ENCODE measurements at places on chromosomes 7 and 10. TPM values are rescaled to one million over a fixed set of nuclear protein-coding genes. Genes with fewer than 3 reads are reported as not detected.

GRCh38 chr10:15661574-15661973 lies 58.1 kb downstream of the ITGA8 start:
- peaks cover 12% of the 10 kb centered on the region for H3K27me3 ChIP-seq
- H3K4me1 ChIP-seq: no peaks in the 10 kb centered on the region
- H3K36me3 ChIP-seq: no peaks in the 10 kb centered on the region
- H3K4me3 ChIP-seq: no peak overlapping the region
- H3K27ac ChIP-seq: no peak overlapping the region

DNA sequence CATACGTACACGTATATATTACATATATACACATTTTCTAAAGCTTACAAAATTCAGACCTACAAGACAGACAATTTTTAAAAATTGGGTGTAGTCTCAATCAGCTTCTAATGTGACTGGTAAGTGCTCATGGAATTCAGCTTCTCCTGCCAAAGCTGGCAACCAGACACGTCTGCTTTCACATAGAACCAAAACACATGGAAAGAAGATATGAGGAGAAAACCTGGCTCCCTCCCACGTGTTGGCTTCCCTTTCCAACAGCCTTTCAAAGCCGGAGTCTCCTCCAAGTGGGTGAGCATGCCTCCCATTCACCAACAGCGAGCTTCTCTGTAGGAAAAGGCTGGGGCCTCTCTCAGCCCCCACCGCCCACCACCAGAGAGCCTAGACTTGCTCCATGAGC lies 33.4 kb downstream of the CDCA7L start:
- peak; percentile 63 for DNase-seq
- H3K27ac ChIP-seq: peak overlapping the region; percentile 96
- peaks cover 47% of the 10 kb centered on the region for H3K4me1 ChIP-seq
- H3K27me3 ChIP-seq: peaks cover 2% of the 10 kb centered on the region
- H3K4me3 ChIP-seq: peak overlapping the region; percentile 84

COL13A1 gene
- total RNA-seq: 39.4 TPM

OGDHL gene
- 0.05 TPM for total RNA-seq

GRCh38 chr7:80411621-80412020 lies 100.2 kb downstream of the GNAT3 start:
- DNase-seq: no peak
- no peak overlapping the region for H3K4me3 ChIP-seq
- H3K27me3 ChIP-seq: no peaks in the 10 kb centered on the region
- H3K27ac ChIP-seq: 0 out of 2 replicates have a peak overlapping the region, but pooled peaks have one; percentile 2
- peaks cover 45% of the 10 kb centered on the region for H3K4me1 ChIP-seq

AGR3 gene
- not detected for total RNA-seq

DNA sequence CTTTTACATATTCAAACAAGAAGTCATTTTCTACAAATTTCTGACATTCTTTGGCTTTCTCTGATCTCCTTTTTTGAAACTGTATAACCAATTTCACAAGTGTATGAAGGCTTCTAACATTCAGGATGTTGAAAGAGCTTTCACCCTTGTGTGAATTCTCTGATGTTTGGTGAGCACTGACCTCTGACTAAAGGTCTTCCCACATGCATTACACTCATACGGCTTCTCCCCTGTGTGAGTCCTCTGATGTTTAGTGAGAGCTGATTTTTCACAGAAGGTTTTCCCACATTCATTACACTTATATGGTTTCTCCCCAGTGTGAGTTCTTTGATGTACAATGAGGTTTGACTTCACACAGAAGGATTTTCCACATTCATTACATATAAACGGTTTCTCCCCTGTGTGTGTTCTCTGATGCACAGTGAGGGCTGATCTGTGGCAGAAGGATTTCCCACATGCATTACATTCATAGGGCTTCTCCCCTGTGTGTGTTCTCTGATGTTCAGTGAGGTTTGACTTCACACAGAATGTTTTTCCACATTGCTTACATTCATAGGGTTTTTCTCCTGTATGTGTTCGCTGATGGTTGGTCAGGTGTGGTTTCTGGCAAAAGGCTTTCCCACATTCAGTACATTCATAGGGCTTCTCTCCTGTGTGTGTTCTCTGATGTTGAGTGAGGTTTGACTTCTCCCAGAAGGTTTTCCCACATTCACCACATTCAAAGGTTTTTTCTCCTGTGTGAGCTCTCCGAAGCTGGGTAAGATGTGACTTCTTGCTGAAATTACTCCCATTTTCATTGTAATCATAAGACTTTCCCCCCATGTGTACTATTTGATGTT lies 25.7 kb downstream of the ZNF248 start:
- H3K27ac ChIP-seq: no peak overlapping the region
- H3K36me3 ChIP-seq: peaks cover 97% of the 10 kb centered on the region
- no peaks in the 10 kb centered on the region for H3K27me3 ChIP-seq
- H3K4me3 ChIP-seq: no peak overlapping the region
- H3K4me1 ChIP-seq: no peaks in the 10 kb centered on the region
- DNase-seq: no peak

KLF14 gene
- total RNA-seq: not detected

DNA sequence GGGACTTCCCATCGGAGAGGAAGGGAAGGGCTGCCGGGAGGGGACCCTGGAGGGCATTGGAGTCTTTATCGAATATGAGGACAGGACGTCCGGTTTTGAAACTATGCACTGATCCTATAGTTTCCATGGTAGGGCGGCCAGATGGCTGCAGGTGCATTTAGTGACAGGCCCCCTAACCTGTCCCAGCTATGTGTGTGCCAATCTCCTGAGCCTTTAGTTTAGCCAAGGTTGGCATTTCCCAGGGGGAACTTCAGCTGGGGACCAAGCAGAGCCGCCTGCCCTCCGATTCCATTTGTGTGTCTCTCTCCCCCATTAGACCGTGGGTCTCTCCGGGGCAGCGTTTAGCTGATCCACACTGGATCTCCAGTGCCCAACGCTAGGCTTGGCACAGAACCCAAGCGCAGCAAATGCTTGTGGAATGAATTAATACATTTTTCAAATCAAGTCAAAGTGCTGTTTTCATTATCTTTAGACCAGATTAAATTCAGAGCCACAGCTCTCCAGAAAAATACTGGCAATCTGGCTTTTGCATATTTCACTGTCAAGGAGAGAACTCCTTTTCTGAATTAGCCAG lies 19.9 kb downstream of the TMEM270 start:
- DNase-seq: no peak
- H3K4me1 ChIP-seq: peaks cover 21% of the 10 kb centered on the region

GRCh38 chr10:132145521-132146185 lies 41.1 kb upstream of the DPYSL4 start:
- no peaks in the 10 kb centered on the region for H3K36me3 ChIP-seq
- H3K27ac ChIP-seq: no peak overlapping the region
- H3K27me3 ChIP-seq: peaks cover 11% of the 10 kb centered on the region
- no peaks in the 10 kb centered on the region for H3K4me1 ChIP-seq
- no peak for DNase-seq
- H3K4me3 ChIP-seq: no peak overlapping the region

CYP2C18 gene
- total RNA-seq: not detected

PTN gene
- 2.3 TPM for total RNA-seq

GRCh38 chr7:151544183-151544582 lies 24.5 kb upstream of the RHEB start:
- no peak overlapping the region for H3K4me3 ChIP-seq
- no peak for DNase-seq
- H3K27ac ChIP-seq: no peak overlapping the region
- H3K27me3 ChIP-seq: peaks cover 55% of the 10 kb centered on the region

NACAD gene
- 5.7 TPM for total RNA-seq

DNA sequence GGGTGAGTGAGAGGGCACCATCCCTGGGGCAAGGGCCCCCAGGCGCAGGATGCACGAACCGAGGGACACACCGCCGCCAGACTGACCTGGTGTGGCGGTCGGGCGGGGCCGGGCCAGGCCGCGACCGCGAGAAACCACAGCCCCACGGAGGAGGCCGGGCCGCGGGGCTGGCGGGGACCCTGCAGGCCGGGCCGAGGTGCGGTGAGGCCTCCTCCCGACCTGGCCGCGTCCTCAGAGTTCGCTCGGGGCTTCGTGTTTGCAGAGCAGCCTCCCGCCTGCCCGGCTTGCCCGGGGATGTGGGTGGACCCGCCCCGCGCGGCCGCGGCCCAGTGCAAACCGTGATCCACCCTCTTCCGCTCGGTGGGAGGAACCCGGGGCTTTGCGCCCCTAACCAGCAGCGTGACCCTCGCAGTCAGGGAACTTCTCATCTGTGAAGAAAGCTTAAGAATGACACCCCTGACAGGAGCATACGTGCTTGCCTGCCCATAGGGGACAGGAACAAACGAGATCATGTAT lies 20.6 kb upstream of the HOXA13 start:
- H3K27ac ChIP-seq: no peak overlapping the region
- no peaks in the 10 kb centered on the region for H3K4me1 ChIP-seq
- H3K27me3 ChIP-seq: peaks cover 26% of the 10 kb centered on the region
- H3K4me3 ChIP-seq: no peak overlapping the region

- H3K27me3 ChIP-seq: peaks cover 1% of the 10 kb centered on the region
- peaks cover 5% of the 10 kb centered on the region for H3K4me1 ChIP-seq
- H3K36me3 ChIP-seq: peaks cover 7% of the 10 kb centered on the region
- H3K27ac ChIP-seq: no peak overlapping the region
These were observed 94.2 kb downstream of the HIP1 start for GRCh38 chr7:75644589-75644988.

- H3K27me3 ChIP-seq: no peaks in the 10 kb centered on the region
- no peak for DNase-seq
- 0 out of 2 replicates have a peak, but pooled peaks cover 6% of the 10 kb centered on the region for H3K36me3 ChIP-seq
- H3K4me1 ChIP-seq: no peaks in the 10 kb centered on the region
- H3K4me3 ChIP-seq: no peak overlapping the region
- no peak overlapping the region for H3K27ac ChIP-seq
These were observed 49.5 kb downstream of the FAM53B start for GRCh38 chr10:124694481-124695220.

OR2A1 gene
- total RNA-seq: not detected

- H3K27me3 ChIP-seq: no peaks in the 10 kb centered on the region
- no peaks in the 10 kb centered on the region for H3K4me1 ChIP-seq
- no peak overlapping the region for H3K4me3 ChIP-seq
These were observed 124.4 kb upstream of the RNF32 start for GRCh38 chr7:156515911-156516790.

RBP4 gene
- total RNA-seq: not detected

- no peak overlapping the region for H3K4me3 ChIP-seq
- no peak for DNase-seq
- H3K4me1 ChIP-seq: no peaks in the 10 kb centered on the region
- H3K27me3 ChIP-seq: peaks cover 2% of the 10 kb centered on the region
- H3K27ac ChIP-seq: no peak overlapping the region
These were observed 30.3 kb upstream of the CAMK1D start for GRCh38 chr10:12319076-12319475.

GRCh38 chr10:21336476-21337170 lies 188.9 kb downstream of the SKIDA1 start:
- H3K27me3 ChIP-seq: peaks cover 3% of the 10 kb centered on the region
- H3K4me3 ChIP-seq: peak overlapping the region; percentile 66
- peak; percentile 92 for DNase-seq
- peaks cover 12% of the 10 kb centered on the region for H3K36me3 ChIP-seq
- H3K4me1 ChIP-seq: peaks cover 68% of the 10 kb centered on the region

MBL2 gene
- total RNA-seq: not detected

PALS2 gene
- total RNA-seq: 15.4 TPM

ADGRA1 gene
- total RNA-seq: not detected

DNA sequence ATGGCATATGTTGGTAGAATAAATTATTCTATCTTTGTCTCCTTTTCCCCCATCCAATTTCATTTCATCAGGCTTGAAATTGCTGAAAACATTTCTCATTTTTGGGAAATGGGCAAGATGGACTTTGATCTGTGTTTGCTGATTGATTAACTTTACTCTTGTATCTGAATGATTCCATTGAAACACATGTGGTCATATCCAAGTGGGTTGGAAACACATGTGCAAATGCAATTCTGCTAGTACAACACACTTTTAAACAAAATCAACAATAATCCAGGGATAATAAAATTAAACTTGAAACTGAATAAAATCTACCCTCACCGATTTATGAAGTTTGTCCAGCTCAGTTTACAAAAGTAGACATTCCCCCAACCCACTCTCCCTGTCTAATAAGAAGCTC lies 96.9 kb downstream of the EPDR1 start:
- H3K27me3 ChIP-seq: no peaks in the 10 kb centered on the region
- H3K27ac ChIP-seq: no peak overlapping the region
- DNase-seq: no peak
- no peaks in the 10 kb centered on the region for H3K4me1 ChIP-seq
- H3K36me3 ChIP-seq: no peaks in the 10 kb centered on the region

TMEM225B gene
- total RNA-seq: 0.24 TPM

All from HFFc6 (cell line).